ENCODE measurements at places on chromosomes 7 and 10.

GRCh38 chr10:85598646-85599045 lies 767.9 kb downstream of the GRID1 start:
- DNase-seq, result no peak

- no peak for DNase-seq
Observed at GRCh38 chr7:69728304-69728703, 130.0 kb downstream of the AUTS2 start.

DNA sequence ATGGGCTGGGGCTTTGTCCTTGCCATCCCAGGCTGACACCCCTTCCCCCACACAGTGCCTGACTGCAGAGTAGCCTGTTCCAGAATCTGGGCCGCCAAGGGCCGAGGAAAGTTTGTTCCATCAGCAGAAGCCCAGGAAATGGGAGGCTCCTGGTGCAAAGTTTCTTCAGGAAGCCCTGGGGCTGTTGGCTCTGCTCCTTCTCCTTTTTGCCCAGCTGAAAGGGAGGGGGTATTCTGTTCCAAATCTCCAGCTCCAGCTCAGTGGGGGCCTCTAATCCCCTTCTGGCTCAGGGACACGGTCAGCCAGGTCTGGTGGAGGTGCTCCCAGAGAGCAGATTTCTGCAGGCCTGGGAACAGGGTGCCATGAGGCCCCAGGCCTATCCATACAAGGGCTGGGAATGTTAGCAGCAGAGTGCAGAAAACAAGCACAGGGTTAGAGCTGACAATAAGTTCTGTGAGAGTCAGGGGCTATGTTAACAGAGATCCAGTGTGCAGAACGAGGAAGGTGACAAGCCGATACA lies 399.5 kb downstream of the RPS24 start:
- no peak for DNase-seq

DNA sequence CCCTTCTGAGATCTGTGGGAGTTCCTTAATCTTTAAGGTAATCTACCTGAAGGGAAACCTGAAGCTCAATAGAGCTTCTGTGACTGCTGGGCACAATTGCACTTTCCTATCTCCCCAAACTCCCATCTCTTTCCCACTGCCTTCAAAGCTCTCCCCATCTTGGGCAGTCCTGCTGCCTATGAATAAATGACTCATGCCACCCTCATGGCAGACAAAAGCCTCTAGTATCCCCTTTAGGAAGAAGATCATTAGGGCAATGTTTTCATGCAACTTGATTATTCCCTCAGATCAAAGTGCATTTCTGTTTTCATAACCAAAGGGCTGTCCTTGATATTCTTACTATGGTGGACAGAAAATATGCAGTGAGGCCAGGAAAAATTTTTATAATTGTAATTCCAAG lies 704.9 kb upstream of the LRRN3 start:
- DNase-seq, result no peak

GRCh38 chr7:108813251-108814014 lies 243.8 kb downstream of the DNAJB9 start:
- DNase-seq, result no peak

- DNase-seq, result no peak
Observed at GRCh38 chr7:107788662-107789061, 14.4 kb downstream of the SLC26A3 start.

All from stimulated activated CD4-positive, alpha-beta T cell treated with anti-CD3 and anti-CD28 coated beads, Interleukin-1b, Interleukin-23, amount 100 ng/mL, for 1 hour (primary cell).